ENCODE measurements at places on chromosomes 5 and 9.

- no peak for DNase-seq
Observed at GRCh38 chr9:125407432-125407973, 145.9 kb downstream of the GAPVD1 start.

DNA sequence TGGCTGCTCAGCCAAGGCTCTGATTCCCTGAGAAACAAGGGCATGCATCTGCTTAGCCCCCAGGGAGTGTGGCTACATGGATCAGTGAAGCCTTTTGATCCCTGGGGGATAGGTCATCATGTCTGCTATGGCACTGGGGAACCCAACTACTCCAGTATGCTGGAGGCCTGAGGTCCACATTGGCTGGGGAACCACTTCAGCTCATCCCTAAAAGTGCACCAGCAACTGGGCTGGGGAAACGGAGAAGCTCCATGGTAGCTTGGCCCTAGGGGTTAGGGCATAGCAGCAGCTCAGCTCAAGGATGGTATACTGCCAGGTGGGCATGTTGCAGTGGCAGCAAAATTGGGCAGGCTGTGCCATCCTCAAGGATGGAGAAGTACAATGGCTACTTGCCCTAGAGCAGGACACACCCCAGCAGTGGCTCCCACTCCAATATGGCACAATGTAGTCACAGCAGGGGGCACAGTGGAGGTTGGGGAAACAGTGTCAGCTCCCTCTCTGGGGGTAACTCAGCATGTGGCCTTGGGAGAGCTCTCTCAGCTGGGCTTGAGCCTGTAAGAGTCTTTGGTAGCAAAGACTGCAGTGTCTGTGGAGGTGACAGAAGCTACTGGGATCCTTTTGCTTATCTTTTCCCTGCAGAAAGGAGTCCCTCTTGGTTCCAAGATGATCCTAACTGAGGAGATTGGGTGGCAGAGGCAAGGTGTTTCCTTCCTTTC lies 111.5 kb upstream of the FSTL4 start:
- DNase-seq, result no peak

DNA sequence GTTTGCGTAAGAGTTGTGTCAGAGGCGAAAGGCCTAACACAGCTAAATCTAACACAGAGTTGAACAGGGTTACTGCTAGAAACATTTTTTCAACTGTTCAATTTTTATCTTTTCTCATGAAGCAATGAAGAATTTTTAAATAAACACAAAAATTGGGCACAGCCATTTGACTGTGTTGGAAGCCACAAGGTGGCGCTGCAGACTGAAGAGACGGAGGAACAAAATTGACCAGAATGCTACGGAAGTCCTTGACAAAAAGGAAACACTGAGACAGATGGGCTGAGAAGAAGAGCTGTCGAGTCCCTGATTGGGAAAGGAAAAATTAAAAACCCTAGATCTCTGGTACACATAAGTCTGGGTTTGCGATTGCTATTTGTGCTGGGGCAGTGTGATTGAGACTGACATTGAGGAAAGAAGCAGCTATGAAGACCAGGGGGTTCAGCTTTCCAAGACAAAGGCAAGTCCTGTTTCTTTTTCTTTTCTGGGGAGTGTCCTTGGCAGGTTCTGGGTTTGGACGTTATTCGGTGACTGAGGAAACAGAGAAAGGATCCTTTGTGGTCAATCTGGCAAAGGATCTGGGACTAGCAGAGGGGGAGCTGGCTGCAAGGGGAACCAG lies at the start of gene PCDHB9:
Gene PCDHB9, plus strand, starts transcription at position 265 of the 616 bp plus-strand sequence. Its CDS starts 158 bp downstream, at position 423.
- peak; percentile 17 for DNase-seq

- no peak for DNase-seq
Observed at GRCh38 chr9:18542837-18543405, 69.0 kb downstream of the ADAMTSL1 start.

GRCh38 chr9:104144336-104144735 lies 50.2 kb downstream of the SMC2 start:
- DNase-seq, result no peak

DNA sequence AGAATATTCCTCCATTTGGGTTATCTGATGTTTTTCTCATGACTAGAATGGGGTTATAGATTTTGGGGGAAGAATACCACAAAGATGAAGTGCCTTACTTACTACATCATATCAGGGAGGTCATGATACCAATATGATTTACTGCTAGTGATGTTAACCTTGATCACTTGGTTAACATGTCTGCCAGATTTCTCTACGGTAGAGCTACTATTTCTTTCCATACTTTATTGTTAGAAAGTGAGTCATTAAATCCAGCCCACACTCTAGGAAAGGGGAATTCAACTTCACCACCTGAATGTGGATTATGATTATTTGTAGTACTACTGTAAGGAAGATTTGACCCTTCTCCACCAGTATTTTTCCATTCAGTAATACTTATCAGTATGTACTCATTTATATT lies 64.7 kb downstream of the UBE2R2 start:
- no peak for DNase-seq

- DNase-seq, result no peak
Observed at GRCh38 chr5:2208239-2208544, 325.5 kb upstream of the IRX4 start.

GRCh38 chr5:132451387-132451786 lies 39.2 kb downstream of the IRF1 start:
- no peak for DNase-seq

DNA sequence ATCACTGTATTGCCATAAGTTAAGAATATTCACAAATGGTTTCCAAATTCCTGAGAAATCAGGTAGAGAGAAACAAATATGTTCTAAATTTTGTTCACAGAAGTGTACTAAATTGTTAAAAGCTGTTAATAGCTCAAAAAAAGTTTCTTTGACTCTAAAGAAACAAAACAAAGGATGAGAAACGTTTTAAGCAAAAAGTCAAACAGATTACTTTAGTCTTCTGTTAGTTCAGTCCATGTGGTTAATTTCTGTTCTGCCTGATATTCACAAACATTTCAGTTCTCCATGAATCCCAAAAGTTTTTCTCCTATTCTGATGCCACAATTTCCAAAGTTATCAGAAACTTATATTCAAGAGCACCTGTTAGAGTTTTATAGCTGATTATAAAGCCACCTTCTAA lies 7.7 kb upstream of the FANCC start:
- DNase-seq, result no peak

- no peak for DNase-seq
Observed at GRCh38 chr9:15310107-15310850, 3.3 kb upstream of the TTC39B start.

DNA sequence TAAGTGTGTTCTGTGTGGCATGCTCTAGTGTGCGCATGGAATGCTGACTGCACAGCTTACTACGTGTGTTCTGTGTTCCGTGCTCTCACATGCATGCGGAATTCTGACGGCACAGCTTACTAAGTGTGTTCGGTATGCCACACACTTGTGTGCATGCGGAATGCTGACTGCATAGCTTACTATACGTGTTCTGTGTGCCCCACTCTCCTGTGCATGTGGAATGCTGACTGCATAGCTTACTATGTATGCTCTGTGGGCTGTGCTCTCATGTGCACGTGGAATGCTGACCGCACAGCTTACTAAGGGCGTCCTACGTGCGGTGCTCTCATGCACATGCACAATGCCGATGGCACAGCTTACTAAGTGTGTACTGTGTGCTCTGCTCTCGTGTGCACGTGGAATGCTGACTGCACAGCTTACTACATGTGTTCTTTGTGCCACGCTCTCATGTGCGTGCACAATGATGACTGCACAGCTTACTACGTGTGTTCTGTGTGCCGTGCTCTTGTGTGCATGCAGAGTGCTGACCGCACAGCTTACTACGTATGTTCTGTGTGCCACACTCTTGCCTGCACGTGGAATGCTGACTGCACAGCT lies 548.9 kb downstream of the IRX1 start:
- DNase-seq, result no peak

DNA sequence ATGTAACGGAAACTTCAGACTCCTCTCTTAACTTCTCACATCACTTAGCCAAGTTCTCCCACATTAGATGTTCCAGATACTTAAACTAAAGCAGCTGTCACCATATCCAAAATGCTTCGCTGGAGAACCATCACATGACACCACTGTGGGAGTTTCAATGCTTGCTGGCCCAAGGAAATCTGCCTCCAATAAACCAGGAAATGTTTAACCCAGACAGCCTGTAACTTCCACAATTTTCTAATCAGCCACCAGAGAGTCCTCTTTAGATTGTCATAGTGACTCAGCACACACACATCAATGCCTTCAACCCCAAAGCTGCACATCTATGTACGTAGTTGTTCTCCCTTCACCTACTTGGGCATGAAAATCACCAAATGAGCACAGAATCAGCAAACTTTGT lies 118.7 kb downstream of the LPAR1 start:
- no peak for DNase-seq

GRCh38 chr5:139148306-139148705 lies 49.9 kb downstream of the SIL1 start:
- DNase-seq, result no peak

- no peak for DNase-seq
Observed at GRCh38 chr5:149049371-149049781, 13.5 kb downstream of the SH3TC2 start.

- DNase-seq, result no peak
Observed at GRCh38 chr5:133267601-133268000, 215.8 kb downstream of the HSPA4 start.

DNA sequence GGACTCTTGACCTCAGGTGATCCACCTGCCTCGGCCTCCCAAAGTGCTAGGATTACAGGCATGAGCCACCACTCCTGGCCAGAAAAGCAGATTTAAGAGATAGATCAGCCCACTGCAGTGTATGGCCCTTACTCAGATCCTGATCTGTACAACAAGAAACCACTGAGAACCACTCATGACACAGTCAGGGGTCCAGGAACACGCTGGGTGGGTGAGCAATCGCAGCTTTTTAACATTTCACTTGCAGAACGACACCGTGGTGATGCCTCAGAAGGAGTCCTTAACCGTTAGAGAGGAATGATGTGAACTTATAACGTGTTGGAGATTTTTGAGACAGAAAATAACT lies 45.3 kb upstream of the NSMF start:
- no peak for DNase-seq

DNA sequence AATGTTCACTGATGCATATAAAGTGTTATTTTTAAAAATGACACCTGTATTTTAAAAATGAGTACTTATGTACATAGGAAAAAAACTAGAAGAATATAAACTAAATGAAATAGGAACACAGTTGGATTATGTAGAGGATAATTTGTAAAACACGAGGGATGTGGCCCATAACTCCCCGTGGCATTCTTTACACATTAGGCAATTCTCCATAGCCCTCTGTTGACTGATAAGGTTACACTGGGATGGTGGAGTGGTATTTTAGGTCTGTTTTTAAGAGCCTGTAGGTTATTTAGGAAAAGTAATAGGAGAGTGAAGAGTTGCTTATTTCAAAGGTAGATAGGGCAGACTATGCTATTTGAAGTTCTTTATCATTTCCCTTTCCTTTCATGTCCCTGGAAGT lies 1.8 kb downstream of the CAVIN4 start:
- no peak for DNase-seq

- DNase-seq, result no peak
Observed at GRCh38 chr5:67393211-67393610, 196.6 kb upstream of the CD180 start.

DNA sequence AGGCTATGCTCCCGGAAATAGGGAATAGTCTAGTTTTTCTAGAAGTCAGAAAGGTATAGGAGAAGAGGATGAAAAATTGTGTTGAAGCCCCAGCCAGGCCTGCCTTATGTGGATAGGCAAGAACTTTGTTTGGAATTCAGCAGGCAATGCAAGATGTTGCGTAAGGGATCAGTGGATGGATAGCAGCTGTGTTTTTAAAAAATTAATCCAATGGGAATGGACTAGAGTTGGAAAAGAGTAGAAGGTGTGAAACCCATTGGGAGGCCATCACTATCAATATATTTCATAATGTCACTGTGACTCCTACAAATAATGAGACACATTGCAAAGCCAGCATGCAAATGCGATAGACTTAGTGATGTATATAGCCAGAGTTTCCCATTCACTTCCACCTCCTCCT lies 281.9 kb downstream of the MARCHF11 start:
- no peak for DNase-seq

DNA sequence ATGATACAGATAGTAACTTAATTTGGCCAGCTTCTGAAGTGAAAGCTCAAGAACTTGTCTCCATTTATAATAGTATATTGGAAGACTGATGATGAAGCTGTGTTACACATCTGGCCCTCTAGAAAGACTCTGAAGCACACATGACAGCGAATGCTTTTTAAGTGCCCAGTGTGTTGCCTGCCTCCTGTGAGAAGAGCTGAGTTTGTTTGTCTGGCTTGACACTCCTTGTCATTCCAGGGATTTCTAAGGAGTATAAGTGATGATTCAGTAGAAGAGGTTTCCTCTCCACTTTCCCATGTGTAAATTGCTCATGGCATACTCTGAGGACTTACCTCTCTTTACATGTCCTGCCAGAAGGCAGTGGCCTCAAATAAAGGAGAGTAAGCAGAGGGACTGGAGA lies 30.4 kb upstream of the LRRTM2 start:
- DNase-seq, result no peak

DNA sequence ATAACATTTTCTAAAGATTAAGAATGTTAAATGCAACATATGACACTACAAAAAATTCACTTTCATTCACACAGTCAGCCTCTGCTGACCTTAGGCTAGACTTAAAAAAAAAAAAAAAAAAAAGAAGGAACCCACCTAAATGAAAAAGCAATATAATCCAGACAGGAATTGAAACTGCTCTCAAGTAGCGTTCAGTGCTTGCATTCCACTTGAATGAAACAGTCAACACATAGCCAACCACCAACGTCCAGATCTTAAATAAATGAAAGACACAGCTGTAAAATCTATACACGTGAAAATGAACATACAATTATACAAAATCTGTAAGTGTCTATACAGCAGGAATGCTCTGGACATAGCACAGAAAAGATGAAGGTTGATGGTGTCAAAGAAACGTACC lies 11.4 kb downstream of the TMEM245 start:
- no peak for DNase-seq

- no peak for DNase-seq
Observed at GRCh38 chr5:13660072-13660471, 284.4 kb downstream of the DNAH5 start.

GRCh38 chr5:763397-763796 lies 21.1 kb downstream of the ZDHHC11B start:
- no peak for DNase-seq

DNA sequence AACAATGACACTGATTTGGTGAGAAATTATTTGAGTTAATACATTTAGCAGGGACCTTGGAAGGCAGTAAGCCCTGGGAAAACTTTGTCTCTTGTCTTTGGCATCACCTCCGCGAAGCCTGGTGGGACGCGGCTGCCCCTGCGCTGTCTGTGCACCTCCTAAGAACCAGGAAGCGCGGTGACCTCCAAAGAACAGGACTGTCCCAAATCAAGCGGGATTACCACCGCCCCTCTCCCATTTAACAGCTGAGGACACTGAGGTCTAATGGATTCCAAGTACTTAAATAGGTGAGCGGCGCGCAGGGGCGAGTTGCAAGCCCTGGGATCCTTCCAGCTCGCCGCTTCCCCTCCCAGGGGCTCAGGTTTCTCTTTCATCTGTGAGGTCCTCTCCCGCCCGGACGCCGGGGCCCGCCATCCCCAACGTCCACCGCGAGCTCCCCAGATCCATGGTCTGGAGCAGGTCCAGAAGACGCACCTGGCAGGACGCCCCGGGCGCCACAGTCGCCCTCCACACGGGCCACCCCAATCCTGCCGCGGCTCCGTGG lies 432 bp downstream of the STARD4 start:
- DNase-seq, result no peak

- no peak for DNase-seq
Observed at GRCh38 chr9:2216591-2216990, 201.4 kb downstream of the SMARCA2 start.

GRCh38 chr9:77277719-77278118 lies 100.4 kb downstream of the VPS13A start:
- DNase-seq, result no peak

GRCh38 chr9:137115394-137116026 lies 977 bp upstream of the DPP7 start:
- DNase-seq, result no peak

- no peak for DNase-seq
Observed at GRCh38 chr9:89023740-89024139, 32.5 kb downstream of the S1PR3 start.

Measured in stimulated activated naive CD4-positive, alpha-beta T cell treated with Interleukin-2 at 50 U/mL for 16 hours (primary cell).